ENCODE measurements at places on chromosomes 5 and 9.

- DNase-seq = no peak
These were observed 5.9 kb downstream of the PCDHB6 start for GRCh38 chr5:141155540-141156374.

DNA sequence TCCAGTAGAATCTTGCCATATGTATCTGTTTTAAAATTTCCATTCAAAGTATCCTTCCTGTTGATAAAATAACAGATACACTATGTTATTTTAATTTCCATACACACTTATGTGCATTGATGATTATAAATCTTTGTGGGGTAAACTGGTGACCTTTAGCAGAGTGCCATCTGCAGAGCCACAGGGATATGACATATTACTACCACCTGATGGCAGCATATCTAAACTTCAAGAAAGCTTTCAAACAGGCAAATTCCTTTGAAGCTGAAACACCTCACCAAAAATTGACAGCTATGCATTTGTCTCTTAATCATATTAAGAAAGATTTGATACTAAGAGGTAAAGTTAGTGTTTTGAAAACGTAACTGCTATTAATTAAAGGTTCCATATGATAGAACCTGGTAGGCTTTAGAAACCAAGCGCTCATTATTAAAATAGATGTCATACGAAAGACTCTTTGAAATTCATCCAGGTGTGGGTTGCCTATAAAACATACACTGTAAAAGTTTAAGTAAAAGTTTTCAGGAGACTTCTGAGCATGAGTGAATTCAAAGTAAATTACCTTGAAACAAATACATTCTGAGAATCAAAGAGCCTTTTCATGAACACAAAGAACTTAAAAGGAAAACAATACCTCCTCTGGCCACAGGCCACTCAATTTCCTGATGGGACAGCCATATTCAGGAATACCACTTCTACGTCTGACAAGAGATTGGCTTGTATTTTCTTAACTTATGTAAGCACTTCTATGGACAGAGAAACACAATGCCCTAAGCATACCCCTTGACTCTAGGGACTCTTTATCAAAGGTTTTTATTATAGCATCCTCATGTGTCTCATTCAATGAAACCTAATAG lies 93.3 kb downstream of the KIAA0825 start:
- peak; percentile 32 for DNase-seq

DNA sequence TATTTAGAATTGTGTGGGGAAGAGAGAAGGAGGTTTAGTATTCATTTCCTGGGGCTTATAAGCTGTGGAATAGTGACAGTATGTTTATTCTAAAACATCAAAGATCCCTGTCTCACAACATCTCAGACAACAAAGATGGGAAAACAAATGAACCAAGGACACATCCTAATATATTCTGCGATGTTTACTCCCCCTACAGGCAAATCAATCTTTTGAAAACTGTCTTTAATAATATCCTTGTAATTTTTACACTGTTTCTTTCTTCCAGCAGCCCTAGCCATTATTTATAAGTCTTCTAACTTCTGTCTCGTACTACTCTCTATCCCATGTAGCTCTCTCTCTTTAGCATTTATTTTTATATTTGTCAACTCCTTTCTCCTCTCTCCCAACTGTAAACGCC lies 33.5 kb upstream of the TMEM252 start:
- no peak for DNase-seq

GRCh38 chr5:152147286-152147685 lies 222.6 kb upstream of the GLRA1 start:
- no peak for DNase-seq

GRCh38 chr5:88390481-88390880 lies 121.8 kb upstream of the TMEM161B start:
- DNase-seq = no peak

DNA sequence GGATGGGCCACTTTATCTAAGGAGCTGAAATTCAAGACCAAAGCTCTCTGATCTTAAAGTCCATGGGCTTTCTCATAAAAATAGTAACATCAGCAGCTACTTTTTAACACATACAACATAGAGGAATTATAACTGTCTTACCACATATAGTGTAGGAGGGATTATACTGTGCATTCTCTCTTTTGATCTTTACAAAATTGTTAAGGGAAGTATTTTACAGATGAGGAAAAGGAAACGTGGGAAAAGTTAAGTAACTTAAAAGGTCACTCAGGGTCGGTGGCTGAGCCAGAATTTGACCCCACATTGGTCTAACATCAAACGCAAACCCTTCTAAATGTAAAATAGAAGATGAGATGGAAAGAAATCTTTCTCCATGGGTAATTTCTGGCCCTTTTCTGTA lies 38.4 kb downstream of the ZNF608 start:
- DNase-seq = no peak

DNA sequence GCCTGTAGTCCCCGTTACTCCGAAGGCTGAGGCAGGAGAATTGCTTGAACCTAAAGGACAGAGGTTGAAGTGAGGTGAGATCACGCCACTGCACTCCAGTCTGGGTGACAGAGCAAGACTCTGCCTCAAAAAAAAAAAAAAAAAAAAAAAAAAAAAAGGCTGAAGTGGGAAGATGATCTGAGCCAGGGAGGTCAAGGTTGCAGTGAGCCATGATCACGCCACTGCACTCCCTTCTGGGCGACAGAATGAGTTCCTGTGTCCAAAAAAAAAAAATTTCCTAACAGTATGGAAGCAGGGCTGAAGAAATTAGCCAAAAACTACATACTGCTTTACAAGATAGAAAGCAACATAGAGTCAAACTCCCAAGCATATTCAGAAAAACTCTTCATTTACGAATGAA lies 132.8 kb downstream of the CPLANE1 start:
- no peak for DNase-seq

GRCh38 chr5:181182651-181183050 lies 22.3 kb downstream of the TRIM7 start:
- DNase-seq = no peak

DNA sequence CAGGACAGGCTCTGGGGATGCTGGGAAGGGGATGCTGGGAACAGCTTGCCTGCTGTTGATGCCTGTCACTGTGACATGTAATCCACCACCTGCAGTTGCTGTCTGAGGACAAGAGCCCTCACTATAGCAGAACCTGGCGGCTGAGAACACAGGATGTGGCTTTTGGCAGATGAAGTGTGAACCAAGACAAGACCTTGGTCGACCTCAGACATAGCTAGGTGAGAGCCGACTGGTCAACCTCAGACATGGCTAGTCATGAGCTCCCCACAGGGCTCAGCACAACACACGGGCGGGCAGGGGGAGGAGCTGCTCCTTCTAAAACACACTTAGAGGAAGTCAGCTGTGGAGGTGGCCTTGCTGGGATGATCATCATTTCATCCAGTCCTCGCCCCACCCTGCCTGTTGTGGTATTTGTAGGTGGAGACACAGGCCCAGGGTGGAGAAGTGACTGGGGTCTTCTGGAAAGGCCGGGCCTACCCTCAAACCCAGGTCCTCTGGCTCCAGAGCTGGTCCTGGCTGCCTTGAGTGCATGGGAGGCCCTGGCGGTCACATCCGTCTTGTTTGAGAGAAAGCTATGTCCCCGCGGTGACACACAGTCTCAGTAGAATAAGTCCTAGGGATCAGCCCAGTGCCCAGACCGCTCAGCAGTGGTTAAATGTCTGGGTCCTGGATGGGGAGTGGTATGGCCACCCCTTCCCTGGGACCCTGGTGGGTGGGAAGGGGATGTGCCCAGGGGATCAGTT lies 6.1 kb downstream of the SUSD3 start:
- DNase-seq = peak; percentile 94

DNA sequence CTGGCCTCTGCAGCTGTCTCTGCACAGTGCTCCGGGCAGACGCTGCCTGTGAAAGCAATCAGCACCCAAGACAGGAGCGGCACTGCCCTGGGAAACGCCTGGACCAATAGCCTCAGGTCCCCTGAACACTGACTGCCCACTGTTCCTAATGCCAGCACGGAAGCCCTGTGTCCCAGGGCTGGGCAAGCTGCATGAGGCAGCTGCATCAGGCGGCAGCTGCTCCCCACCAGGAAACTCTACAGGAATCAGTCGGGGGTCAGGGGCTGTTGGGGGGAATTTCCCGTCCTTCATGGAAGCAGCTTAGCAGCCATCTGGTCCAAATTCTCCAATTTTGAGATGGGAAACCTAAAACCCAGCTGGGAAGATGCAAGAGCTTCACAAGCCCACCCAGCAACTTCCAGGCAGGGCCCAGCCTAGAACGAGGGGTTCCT lies 118.6 kb downstream of the VAV2 start:
- no peak for DNase-seq

- no peak for DNase-seq
These were observed 311.0 kb downstream of the TMEM167A start for GRCh38 chr5:82766206-82766605.

- DNase-seq = no peak
These were observed 31.5 kb downstream of the TMEM245 start for GRCh38 chr9:109088221-109088620.

- no peak for DNase-seq
These were observed 877.0 kb downstream of the NR2F1-AS1 start for GRCh38 chr5:92703976-92704375.

GRCh38 chr9:114096041-114096511 lies 3.0 kb downstream of the KIF12 start:
- DNase-seq = no peak

GRCh38 chr5:1543398-1544293 lies 19.9 kb upstream of the LPCAT1 start:
- DNase-seq = no peak

DNA sequence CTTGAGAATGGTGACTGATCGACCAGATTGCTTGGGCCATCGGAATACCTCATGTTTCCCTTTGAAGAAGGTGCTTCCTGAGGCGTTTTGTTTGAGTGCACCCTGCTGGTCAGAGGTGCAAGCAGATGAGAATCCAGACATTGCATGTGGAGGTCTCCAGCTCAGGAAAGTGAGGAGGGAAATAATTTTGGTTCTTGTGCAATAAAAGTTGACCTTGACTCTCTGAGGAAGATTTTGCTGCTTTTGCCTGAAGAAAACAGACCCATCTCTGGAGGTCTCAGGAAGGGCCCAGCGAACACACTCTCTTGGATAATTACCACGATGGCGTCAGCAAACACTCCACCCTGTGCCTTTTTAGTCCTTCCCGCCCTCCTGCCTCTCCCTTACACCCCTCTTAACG lies 69.7 kb downstream of the GRAMD2B start:
- DNase-seq = no peak

GRCh38 chr5:90248640-90249039 lies 160.9 kb downstream of the CETN3 start:
- DNase-seq = no peak

DNA sequence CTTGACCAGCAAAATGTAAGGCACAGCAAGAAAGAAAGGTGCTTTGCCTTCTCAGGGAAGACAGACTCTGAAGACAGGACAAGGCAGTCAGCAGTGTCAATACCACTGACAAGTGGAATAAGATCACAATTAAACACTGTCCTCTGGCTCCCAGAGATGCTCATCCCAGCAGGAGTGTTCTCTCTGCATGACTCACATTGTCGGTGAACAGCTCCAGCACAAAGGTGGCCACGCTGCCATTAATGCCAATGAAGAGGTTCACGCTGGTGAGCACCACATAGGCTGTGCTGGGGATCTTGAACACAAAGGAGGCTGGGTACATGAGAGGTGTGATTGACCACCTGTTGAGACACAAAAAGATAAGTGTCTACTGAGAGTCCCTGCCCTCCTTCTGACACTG lies 31.9 kb downstream of the NIPSNAP3B start:
- DNase-seq = no peak

GRCh38 chr9:33159777-33160127 lies 7.4 kb downstream of the B4GALT1 start:
- DNase-seq = peak; percentile 28

DNA sequence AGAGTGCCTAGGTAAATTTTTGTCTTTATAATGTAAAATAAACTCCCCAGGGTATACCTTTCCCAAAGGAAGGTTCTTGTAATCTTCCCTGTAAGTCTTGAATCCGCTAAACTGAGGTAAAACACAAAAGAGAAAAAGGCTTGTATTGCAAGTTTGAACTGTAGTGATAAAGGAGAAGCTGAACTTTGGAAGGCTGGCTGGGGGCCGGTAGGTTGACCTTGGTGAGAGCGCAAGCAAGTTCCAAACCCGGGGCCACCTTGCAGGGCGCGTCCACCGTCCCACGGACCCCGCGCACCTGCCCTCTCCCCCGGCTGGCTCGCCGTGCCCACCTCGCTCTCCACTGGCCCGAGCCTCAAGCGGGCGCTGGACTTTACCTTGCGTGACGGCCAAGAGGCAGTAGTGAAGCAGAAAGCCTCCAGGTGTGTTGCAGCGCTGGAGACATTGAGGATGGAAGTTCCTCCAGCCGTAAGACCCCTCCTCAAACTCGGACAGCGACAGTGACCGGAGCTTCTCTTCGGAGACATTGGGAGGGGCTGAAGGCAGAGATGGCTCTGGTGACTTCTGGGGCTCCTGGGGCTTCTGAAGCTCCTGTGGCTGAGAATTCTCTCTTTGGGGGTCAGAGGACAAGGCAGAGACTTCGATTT lies 428 bp downstream of the SLCO4C1 start:
- DNase-seq = no peak

- no peak for DNase-seq
These were observed 101.1 kb downstream of the MUSK start for GRCh38 chr9:110769667-110770066.

- no peak for DNase-seq
These were observed at the start of gene ADCY2 for GRCh38 chr5:7395947-7396712. TSS of gene ADCY2 (plus strand) at chr5:7396138. CDS start at chr5:7396297, 159 bp downstream.

DNA sequence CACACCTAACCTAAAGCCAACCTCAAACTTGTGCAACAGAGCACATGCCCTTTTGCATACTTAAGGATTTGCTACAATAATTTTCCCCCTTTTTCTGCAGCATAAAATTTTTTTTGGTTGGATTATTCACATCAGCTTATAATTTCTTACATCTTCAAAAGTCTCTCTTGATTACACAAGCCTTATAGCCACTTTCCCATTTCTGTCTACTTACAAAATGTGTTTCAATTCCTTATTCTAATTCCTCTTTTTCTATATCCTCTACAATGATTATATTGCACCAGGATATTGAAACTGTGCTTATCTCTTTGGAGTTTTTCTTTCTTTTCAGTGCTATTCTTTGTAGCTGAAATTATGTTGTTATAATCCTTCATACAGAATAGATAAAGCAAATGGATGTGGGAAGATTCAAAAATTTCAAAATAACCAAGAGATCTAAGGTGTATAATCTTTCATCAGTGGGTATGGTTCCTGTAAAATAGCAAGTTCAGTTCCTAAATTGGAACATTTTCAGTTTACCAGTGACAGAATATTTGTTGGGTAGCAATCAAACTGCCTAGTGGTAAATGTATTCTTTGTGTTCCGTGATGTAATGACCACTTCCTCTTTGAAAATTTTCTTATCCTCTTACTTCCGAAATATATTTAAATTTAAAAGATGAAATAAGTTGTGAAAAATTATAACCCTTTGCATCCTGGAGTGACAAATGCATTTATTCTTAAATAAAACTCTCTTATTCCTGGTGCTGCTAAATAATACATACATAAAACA lies 386.8 kb upstream of the CHD1 start:
- no peak for DNase-seq
